RWPE2 (cell line): ENCODE measurements at places on chromosomes 5 and 9.

- no peak for DNase-seq
These were observed 25.8 kb upstream of the ARSI start for GRCh38 chr5:150328515-150328914.

DNA sequence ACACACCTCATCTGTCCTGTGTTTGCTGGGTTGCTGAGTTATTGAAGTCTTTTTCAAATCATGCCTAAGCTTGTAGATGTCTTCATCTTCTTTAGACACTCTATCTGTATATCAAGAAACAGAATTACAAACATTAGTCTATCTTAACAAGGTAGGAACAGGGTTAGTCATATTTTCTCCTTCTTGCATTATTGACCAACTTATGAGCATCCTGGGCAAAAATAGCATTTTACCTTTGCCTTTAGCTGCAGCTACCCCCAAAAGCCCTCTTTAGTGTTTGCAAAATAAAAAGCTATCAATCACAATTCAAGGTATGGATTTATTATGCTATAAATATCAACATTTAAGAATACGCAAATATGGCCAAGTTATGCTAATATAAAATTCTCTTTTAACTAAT, 3.4 kb downstream of the PLK2 start:
- no peak for DNase-seq

DNA sequence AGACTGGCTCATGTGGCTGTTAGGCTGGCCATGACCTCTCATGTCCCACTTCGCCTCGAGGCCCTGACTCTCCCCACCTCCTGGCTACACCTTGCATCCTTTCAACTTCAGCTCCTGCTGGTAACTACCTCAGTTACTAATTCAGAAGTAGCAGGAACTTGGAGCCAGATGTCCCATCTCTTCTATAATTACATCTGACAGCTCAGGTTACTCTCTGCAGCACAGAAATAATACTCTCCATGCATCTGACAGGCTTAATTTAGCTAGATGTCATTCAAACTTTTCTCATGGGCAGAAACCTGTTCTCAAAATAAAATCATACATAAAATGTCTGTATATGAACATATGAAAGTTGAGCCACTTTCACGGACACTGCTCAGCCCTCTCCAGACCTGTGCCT, 92.2 kb upstream of the IL33 start:
- DNase-seq: no peak

DNA sequence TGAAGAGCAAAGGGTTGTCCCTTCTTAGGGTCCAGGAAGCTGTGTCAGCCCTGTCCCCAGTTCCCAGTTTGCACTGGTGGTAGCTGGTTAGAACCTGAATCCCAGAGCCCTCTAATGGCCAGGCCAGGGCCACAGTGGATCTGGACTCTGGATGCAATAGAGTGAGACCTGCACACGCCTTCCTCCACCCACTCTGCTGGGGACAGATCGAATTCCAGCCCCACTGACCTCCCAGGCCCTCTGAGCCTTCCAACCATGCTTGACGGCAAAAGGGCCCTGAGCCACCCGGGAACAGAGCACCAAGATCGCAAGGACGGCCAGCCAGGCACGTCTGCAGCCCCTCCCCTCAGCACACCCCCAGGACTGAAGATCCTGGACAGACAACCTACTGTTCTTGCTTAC, 23.7 kb downstream of the NAIF1 start:
- no peak for DNase-seq

- no peak for DNase-seq
These were observed 27.7 kb upstream of the SCGB3A1 start for GRCh38 chr5:180618829-180619562.
